ENCODE measurements at places on chromosomes 1 and 21.

- no peak for DNase-seq
Observed at GRCh38 chr1:46755121-46755520, 36.2 kb upstream of the EFCAB14 start.

GRCh38 chr1:9724706-9725476 is 73.4 kb downstream of the PIK3CD start:
- DNase-seq, result no peak

DNA sequence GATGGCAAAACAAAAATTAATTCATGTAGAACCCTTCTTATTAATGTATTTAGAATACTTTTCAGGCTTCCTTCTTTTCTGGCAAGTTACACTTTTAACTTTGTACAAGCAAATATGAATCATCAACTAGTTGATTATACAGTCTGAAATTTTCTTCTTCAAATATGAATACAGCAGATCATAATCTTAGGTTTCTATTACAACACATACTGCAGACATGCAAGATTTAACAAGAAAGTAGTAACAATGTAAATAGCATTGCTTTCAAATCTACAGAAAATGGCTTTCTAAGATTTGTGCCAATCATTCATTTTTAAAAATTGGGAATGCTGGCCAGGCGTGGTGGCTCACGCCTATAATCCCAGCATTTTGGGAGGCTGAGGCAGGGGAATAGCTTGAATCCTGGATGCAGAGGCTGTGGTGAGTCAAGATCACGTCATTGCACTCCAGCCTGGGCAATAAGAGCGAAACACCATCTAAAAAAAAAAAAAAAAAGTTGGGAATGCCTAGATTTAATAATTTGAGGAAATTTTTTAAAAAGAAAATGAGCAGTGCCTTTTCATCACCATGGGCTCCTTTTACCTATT is 68.4 kb upstream of the DPYD start:
- no peak for DNase-seq

DNA sequence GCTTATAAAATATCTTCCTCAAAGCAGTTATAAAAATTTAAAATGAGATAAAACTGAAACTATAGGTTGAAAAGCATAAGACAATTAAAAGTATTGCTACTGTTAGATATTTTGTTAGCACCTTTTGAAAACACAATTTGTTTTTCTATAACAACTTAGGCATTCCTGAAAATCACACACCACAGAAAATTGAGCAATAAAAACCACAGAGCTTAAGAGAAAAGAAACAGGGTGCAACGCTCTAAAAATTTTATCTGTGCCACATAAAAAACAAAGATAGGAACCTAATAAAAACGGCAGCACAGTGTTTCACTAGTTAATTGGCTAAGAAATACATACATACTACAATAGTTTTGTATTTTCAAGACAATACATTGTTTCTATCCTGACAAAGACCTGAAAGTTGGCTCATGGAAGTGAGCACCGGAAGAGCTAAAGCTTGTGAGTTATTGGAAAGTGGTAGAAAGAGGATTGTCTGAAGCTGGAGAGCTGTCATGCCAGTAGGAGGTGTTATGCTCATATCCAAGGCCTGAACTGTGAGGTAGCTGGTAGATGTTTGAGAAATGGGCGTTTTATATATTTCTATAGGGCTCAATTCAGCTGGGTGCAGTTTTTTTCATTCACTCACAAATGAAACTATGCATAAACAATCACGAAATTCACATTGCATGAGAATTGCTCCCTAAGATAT is 45.8 kb downstream of the RGS7 start:
- no peak for DNase-seq

- no peak for DNase-seq
Observed at GRCh38 chr1:118339400-118340124, 154.5 kb upstream of the SPAG17 start.

- DNase-seq, result no peak
Observed at GRCh38 chr21:42599486-42599885, 53.9 kb upstream of the PDE9A start.

DNA sequence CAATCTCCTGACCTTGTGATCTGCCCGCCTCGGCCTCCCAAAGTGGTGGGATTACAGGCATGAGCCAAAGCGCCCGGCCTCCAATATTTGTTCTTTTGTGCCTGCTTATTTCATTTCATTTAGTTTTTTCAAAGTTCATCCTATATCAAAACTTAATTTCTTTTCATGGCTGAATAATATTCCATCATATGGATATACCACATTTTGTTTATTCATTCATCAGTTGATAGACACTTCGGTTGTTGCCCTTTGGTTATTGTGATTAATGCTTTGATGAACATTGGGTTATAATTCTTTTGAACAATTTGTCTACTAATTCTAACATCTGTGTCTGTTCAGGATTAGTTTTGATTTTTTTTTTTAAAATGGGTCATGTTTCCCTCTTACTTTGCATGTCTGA is 41.7 kb downstream of the SFPQ start:
- DNase-seq, result no peak

DNA sequence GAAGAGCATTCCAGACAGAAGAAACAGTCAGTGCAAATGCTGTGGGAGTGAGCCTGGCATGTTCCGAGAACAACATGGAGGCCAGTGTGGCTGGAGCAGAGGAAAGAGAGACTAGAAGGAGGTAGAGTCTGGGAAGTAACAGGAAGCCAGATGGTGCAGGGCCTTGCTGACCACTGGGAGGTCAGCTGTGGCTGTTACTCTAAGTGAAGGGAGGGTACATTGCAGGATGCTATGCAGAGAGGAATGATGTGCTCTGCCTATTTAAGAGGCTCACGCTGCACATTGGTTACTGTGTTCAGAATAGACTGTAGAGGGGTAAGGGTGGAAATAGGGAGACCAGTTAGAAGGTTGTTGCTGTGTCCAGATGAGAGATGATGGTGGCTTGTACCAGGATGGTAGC is 88.6 kb upstream of the CACNA1E start:
- DNase-seq, result no peak

- no peak for DNase-seq
Observed at GRCh38 chr1:111141245-111142220, 1.5 kb downstream of the CEPT1 start.

DNA sequence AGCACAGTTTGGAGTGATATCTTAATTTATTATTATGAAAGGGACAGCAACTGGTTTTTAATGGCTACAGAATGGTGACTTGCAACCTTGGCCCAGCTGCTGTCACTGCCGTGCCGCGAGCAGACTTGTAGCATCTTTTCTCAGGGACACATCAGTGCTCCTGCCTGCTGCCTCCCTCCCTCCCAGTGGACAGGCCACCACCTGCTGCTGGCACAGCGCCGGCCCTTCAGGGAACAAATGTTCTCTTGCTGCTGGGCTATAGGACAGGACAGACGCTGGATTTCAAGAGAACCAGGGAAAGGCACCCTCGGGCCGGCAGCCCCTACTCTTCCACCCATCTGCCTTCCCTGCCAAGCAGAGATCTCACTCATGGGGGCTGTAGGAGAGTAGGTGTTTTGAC is 413.8 kb upstream of the NFIA start:
- no peak for DNase-seq

GRCh38 chr1:40393173-40393572 is 19.6 kb downstream of the SMAP2 start:
- no peak for DNase-seq

DNA sequence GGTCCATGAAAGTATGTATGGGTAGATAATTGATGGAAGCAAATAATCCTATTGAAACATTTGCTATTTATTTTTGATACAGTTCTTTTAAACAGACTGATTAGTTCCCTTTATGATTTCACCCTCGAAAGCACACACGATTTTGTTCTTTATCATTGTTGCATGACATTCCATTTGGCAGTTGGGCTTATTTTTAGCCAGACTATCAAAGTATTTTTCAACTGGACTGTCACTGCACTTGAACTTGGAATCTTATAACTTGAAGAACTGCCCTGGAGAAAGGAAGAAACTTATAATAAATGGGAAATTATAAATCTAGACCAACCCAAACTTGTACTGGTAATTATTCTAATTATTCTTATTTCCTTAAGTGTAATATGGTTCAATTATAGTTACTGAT is at the start of gene TNNI3K:
Gene TNNI3K (plus strand): TSS at position 235 of the 400 bp plus-strand sequence. CDS start 65 bp downstream, at position 300.
- no peak for DNase-seq

DNA sequence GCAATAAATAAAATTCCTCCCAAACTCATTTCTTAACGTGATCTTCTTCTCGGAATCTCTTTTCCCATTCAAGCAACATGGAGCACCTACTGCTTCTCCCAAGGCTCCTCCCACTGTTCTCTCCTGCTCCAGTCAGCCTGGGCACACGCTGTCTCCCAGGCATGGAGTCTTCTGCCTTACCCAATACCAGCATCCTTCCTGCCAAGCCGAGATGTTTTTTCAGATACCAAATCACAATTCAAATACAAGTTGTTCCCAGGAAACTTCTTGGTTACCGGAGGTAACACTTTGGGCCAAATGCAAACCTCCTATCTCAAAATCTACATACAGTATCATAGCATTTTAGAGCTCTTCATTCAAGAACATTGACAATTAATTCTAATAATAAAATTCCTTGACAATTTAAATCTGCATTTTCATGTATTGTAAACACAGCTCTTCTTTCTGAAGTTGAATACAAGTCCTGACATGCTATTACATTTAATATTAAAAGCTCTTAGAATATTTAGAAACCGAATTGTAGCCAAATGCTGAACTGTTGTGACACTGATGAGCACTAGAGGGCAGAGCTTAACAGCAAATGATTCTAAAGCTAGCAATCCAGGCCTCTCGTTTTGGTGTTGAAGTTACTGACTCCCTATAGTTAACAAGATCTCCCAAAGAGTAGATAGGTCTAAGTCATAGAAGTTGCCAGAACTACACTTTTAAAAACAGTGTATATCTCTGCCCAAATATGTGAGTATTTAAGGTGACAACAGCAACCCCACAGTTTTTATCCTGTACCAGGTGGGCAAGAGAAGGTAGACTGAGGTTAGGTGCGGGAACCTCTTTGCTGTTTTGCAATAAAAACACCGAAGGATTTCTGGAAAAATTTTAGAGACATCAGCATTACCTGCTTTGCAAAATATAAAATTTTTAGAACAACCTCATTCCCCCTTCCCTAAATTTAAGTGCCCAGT is 52.3 kb downstream of the BCAR3 start:
- DNase-seq, result no peak

DNA sequence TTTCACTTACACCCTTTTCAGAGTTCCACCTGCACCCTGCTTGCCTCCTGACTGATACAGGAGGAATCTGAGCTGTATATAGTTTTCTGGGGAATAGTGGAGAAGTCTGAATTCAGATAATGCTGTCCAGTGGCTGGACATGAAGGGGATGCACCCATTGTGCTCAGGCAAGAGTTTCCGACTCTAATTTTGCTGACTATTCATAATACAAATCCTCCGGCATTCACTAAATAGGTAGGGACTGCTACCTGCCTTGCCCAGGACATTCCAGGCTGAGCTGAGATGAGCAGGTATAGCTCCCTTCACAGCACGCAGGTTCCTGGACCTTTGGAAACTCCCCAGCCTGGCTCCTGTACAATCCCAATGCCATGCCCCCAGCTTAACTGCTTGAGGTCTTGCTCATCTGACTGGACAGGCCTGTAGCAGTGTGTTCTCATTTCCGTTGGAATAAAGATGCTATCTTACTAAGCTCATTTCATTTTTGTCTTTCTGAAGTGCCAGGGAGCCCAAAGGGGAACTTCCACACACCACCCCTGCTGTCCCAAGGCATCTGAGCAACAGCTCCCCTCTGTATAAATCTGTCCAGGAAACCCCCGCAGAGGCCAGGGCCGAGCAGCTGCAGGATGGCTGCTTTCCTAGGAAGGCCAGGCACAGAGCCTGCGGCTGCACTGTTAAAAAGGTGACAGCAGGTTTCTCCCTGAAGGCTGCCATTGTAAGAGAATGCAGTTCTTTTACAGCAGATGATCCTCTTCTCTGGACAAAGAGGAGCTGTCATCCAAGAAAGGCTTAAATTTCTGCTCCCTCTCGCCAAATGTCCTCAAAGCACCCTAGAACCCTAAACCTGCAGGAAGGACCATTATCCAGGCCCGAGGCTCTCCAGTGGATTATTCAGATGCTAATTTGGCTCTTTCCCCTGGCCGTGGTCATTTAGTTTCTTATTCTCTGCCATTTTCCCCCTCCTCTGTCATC is 21.7 kb upstream of the VASH2 start:
- no peak for DNase-seq

GRCh38 chr1:4324525-4324924 is 329.9 kb upstream of the AJAP1 start:
- DNase-seq, result no peak

- DNase-seq, result no peak
Observed at GRCh38 chr1:221059506-221059905, 180.3 kb downstream of the HLX start.
